ENCODE measurements at places on chromosomes 7 and 10. TPM values are rescaled to one million over a fixed set of nuclear protein-coding genes. Genes with fewer than 3 reads are reported as not detected.

ANKRD30A gene
- not detected for total RNA-seq

GRB10 gene
- 0.58 TPM for total RNA-seq

PPP1R9A gene
- 21.8 TPM for total RNA-seq

FRAT1 gene
- total RNA-seq = 2.1 TPM

RTKN2 gene
- total RNA-seq = 11.7 TPM

ORAI2 gene
- total RNA-seq = 25.6 TPM

ARHGEF35 gene
- total RNA-seq = not detected

GRCh38 chr7:29292886-29293658 lies 98.5 kb downstream of the CHN2 start:
- H3K36me3 ChIP-seq = no peaks in the 10 kb centered on the region
- H3K4me3 ChIP-seq = no peak overlapping the region
- no peak overlapping the region for H3K27ac ChIP-seq
- no peak for DNase-seq

DNA sequence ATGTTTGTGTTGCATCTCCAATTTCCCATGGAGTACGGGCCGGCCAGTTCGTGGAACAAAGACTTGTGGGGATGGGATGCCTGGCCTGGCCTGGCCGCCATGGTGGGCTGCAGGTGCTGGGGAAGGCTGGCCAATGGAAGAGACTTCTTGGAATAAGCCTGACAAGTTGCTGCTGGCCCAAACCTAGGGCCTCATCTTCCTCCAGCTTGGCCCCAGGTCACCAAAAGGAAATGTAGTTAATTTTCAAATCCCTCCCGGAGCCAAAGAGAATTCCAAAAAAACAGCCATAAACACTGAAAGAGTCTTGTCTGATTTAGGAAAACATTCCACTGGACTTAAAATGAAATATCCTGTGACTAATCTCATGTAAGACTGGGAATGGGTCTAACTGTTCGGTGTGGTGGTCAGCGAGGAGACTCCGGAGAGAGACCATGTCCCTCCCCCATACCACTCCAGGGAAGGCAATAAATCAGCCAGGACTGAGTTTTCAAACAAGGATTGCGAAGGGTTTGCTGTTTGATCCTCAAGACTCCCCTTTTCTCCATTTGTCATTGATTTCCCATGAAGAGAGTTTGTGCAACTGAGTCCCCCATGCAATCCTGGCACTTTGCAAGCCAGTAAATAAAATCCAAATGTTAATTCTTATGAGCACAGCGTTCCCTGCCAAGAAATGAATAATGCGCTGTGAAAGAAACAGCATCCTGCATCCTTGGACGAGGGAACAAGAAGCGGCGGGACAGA lies 128.7 kb upstream of the HABP2 start:
- DNase-seq = no peak
- H3K27me3 ChIP-seq = no peaks in the 10 kb centered on the region
- H3K36me3 ChIP-seq = no peaks in the 10 kb centered on the region
- H3K4me3 ChIP-seq = no peak overlapping the region
- no peaks in the 10 kb centered on the region for H3K4me1 ChIP-seq
- H3K27ac ChIP-seq = no peak overlapping the region

DNA sequence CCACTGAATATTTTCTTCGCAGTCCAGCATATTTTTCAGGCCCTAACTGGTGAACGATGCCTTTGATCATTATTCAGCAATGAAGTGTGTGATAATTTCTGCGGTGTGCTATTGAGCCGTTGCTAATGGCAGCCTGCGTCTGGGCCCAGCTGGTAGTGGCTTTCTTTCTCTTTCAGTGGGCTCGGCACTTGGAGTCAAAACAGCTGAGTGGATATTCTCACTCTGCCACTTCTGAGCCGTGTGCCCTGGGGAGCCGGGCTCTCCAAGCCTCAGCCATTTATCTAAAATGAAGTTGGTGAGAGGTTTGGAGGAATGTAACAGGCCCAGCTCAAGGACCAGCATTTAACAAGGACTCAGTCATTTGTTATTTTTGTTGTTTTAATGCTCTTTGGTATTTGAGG lies 87.5 kb upstream of the IFRD1 start:
- no peak for DNase-seq
- no peaks in the 10 kb centered on the region for H3K4me1 ChIP-seq
- no peak overlapping the region for H3K27ac ChIP-seq
- H3K36me3 ChIP-seq = no peaks in the 10 kb centered on the region
- H3K4me3 ChIP-seq = no peak overlapping the region
- no peaks in the 10 kb centered on the region for H3K27me3 ChIP-seq

GRCh38 chr7:107029061-107029763 lies 15.3 kb upstream of the PRKAR2B start:
- H3K27ac ChIP-seq = no peak overlapping the region
- H3K4me3 ChIP-seq = no peak overlapping the region
- H3K4me1 ChIP-seq = 0 out of 2 replicates have a peak, but pooled peaks cover 2% of the 10 kb centered on the region

DNA sequence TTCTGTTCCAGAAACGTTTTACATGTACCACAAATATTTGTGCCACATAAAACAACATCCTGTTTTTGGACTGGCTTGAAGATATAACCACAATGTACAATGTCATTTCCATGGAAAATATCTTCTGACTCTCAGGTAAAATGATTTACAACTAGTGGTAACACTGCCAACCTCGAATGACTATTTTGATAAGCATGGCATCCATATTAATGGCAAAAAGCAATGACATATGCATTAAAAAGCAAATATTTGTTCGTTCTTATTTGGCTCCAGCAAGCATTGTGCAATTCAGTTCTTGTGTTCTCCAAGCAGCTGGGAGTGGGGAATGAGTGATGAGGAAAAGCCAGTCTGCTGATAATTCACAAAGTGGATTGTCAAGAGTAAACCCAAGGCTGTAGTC lies 289.0 kb downstream of the PLXDC2 start:
- no peaks in the 10 kb centered on the region for H3K27me3 ChIP-seq
- DNase-seq = no peak
- no peak overlapping the region for H3K4me3 ChIP-seq
- H3K36me3 ChIP-seq = no peaks in the 10 kb centered on the region
- no peak overlapping the region for H3K27ac ChIP-seq

DNA sequence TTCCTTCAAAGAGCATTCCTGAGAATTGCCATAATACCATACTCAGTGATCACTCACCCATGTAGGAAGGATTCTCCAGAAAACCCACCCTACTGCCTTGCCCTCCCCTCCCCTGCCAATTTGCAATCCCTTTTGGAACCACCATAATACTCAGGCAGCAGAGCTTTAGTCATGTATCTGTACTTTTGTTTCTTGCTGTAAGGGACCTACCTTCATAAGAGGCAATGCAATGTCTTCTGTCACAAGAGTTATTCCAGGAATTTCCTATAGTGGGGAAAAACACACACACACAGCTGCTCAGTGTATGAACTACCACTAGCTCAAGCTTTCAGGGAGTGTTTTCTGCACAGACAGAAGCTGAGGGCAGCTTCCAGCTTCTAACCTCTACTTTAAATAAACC lies 67.0 kb downstream of the GSAP start:
- no peak for DNase-seq
- H3K4me3 ChIP-seq = no peak overlapping the region
- H3K27ac ChIP-seq = no peak overlapping the region
- no peaks in the 10 kb centered on the region for H3K36me3 ChIP-seq
- peaks cover 10% of the 10 kb centered on the region for H3K4me1 ChIP-seq
- no peaks in the 10 kb centered on the region for H3K27me3 ChIP-seq

GRCh38 chr10:1133495-1134045 lies 77.4 kb downstream of the WDR37 start:
- no peaks in the 10 kb centered on the region for H3K4me1 ChIP-seq
- no peaks in the 10 kb centered on the region for H3K36me3 ChIP-seq
- H3K27ac ChIP-seq = no peak overlapping the region
- no peak for DNase-seq
- no peak overlapping the region for H3K4me3 ChIP-seq

DNA sequence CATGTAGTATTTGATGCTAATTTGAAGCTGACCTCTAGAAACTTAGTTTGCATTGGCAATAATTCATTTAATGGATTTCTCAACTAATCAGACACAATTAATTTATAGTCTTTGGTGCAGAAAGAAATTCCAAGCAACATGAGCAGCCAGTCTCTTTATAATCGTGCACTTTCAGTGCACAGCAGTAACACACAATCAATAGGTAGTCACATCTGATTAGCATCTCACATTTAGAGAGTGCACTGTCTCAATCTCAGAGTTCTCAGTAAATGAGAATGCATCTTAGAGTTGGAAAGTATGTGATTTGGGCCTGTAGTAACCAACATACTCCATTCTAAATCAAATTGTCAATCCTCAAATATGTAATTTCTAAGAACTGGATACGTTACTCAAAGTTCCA lies 377.6 kb downstream of the POM121L12 start:
- no peaks in the 10 kb centered on the region for H3K36me3 ChIP-seq
- no peaks in the 10 kb centered on the region for H3K4me1 ChIP-seq
- H3K27ac ChIP-seq = no peak overlapping the region

DNA sequence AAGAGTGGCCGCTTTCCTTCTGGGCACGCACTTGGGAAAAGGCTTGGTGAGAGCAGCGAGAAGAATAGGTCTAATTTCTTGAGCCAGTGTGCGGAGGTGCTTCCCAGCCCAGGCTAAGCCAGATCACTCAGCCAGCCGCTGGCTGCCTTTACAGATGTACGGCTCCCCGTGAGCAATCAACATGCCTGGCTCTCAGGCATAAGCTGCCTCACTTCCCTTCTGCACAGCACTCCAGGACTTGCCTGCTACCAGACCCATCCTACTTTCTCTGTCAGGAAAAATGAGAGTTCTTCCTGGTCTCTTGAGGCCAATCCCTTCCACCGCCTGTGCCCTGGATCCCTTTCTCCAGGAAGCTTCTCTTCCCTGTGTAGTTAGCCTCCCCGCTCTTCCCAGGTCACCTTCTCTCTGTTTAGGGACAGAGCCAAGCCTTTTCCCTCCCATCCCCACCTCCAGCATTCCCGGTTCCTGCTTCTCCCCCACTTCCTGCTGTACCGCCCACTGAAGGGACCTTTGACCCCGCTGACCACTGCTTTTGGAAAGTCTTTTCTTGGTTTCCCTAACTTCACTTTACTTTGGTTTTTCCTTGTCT lies 1.1 kb upstream of the ACTR3C start:
- peaks cover 33% of the 10 kb centered on the region for H3K4me1 ChIP-seq
- no peaks in the 10 kb centered on the region for H3K36me3 ChIP-seq
- no peak overlapping the region for H3K27ac ChIP-seq
- no peak overlapping the region for H3K4me3 ChIP-seq
- H3K27me3 ChIP-seq = no peaks in the 10 kb centered on the region

DNA sequence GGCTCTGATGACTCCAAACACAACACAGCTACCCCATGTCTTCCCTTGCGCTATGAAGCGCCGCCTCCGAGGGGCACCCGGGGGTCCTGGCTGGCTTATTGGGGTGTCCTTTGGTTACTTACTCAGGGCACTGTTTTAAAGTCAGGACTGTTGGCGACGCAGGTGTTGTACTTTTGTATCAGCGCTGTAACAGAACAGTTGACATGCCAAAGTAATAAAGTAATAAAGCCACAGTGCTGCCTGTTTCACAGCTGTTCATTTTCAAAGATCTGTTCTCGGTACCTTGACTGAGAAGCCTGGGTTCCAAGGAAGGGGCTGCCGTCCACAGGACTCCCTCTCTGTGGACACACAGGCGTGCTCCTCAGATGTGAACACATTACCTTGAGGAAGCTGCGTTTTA lies 64.1 kb downstream of the WDR37 start:
- H3K36me3 ChIP-seq = no peaks in the 10 kb centered on the region
- no peak overlapping the region for H3K27ac ChIP-seq
- no peak for DNase-seq
- H3K27me3 ChIP-seq = no peaks in the 10 kb centered on the region
- H3K4me1 ChIP-seq = no peaks in the 10 kb centered on the region

GRCh38 chr7:142372727-142373126 lies 114.9 kb upstream of the PRSS58 start:
- H3K27me3 ChIP-seq = no peaks in the 10 kb centered on the region
- no peak overlapping the region for H3K4me3 ChIP-seq
- H3K36me3 ChIP-seq = no peaks in the 10 kb centered on the region
- H3K4me1 ChIP-seq = peaks cover 24% of the 10 kb centered on the region
- DNase-seq = no peak
- peak overlapping the region; percentile 83 for H3K27ac ChIP-seq

DNA sequence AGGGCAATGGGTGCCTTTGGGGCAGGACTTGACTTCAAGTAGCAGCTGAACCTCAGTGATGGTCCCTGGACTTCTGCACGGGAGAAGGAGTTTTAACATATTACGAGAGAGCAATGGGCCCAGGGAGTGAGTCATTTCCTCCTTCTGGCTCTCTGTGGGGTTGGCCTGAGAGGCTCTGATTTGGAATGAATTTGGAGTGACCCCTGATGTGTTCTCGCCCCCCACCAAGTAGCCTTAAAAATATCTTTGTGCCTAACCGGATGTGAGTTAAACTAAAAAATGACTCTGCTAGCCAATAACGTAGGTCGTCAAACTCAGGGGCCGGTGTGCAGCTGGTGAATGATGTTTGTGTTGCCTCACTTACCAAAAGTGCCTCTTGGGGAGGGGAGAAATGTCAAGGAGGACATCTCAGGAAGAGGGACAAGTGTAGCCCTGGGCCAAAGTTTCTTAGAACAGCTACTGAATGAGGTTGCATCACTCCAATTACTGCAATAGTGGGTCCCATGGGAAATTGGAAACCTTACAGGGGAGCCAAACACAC lies 656.6 kb downstream of the INHBA start:
- no peak for DNase-seq
- no peak overlapping the region for H3K4me3 ChIP-seq
- H3K4me1 ChIP-seq = no peaks in the 10 kb centered on the region
- no peak overlapping the region for H3K27ac ChIP-seq
- 0 out of 2 replicates have a peak, but pooled peaks cover 5% of the 10 kb centered on the region for H3K27me3 ChIP-seq

- H3K27ac ChIP-seq = no peak overlapping the region
- no peak for DNase-seq
- no peak overlapping the region for H3K4me3 ChIP-seq
- no peaks in the 10 kb centered on the region for H3K36me3 ChIP-seq
Measured at GRCh38 chr10:76916536-76916935, 721.1 kb downstream of the KCNMA1 start.

DNA sequence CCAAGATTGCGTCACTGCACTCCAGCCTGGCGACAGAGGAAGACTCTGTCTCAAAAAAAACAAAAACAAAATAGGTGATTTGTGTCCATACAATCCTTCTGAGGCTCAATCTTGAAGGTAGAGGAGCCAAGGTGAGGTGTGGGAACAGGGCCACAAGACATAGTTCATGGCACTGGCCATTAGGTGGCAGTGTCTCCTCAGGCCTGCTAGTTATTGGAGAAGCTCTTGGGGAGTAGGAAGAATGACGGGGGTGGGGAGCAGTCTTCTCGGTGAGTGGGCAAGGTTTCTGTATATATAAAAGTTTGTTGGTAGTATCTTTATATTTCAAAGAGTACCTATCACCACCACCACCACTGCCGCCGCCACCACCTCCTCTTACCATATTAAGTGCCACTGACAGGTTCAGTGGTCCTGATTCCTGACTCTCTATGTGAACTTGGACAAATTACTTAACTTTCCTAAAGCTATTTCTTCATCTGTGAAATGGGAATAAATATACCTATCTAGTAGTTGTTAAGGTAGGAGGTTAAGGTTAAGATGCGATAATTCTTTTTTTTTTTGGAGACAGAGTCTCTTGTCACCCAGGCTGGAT lies 24.0 kb downstream of the CCSER2 start:
- no peaks in the 10 kb centered on the region for H3K4me1 ChIP-seq
- no peaks in the 10 kb centered on the region for H3K36me3 ChIP-seq
- peak; percentile 58 for DNase-seq
- H3K4me3 ChIP-seq = no peak overlapping the region
- H3K27me3 ChIP-seq = no peaks in the 10 kb centered on the region

All from SJCRH30 (cell line).